ENCODE measurements at places on chromosomes 6 and 20.

DNA sequence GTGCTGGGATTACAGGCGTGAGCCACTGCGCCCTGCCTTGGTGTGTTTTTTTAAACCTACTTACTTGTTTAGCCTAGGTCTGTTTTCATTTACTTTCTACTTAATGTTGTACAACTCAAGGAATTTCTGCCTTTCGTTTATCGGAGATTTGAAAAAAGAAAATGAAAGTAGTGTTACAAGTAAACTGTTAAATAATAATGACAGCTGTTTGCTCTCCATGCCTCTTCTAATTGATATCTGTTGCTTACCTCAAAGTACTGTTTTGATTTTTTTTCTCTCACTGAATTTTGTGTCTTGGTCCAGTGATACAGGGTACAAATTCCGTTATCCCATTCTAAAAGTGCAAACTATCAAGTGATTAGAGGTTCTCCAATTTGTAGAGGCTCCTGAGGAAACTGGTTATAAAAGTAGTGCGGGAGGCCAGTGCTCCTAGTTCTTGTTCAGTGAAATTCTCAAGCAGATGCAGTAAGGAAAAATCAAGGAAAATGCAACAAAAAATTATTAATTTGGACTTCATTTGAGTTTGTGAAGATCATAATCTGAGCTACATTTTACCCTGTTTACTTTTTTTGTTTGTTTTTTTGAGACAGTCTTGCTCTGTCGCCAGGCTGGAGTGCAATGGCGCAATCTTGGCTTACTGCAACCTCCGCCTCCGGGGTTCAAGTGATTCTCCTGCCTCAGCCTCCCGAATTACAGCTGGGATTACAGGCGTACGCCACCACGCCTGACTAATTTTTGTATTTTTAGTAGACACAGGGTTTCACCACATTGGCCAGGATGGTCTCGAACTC is 2.2 kb downstream of the UBR2 start:
- no peak for DNase-seq

- no peak for DNase-seq
Measured at GRCh38 chr20:47304287-47304686, 52.2 kb downstream of the ZMYND8 start.

GRCh38 chr6:129717277-129717676 is 7.3 kb upstream of the ARHGAP18 start:
- DNase-seq = no peak

DNA sequence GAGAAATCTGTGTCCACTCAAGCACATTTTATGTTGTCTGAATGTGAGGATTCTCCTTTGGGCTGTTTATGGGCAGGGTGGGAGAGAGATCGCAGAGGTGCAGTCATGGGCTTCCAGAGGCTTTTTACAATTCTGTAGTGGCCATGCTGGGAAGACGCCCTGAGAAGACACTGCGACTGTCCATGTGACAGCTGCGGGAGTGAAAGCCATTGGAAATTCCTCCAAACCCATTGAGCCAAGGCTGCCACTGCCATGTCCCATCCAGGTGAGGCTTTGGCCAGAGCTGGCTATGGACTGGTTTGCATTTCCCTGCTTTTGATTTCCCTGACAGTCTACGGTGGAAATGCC is 216.9 kb upstream of the ECI2 start:
- no peak for DNase-seq

DNA sequence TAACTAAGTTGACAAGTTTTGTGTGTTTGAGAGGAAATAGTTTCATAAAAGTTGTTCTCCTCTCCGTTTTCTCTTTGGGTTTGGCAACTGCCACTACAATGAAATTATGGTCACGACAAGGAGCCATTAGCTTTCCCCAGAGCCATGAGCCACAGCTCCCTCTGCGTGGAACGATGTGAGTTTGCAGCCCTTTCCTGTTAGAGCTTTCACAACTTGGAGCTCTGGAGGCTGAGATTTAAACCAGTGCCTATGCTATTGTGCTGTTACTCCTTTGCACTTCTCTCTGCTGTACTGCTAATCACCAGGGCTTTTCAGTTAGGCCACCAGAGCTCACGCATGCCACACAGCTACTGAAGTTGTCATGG is 29.3 kb upstream of the TXNDC5 start:
- no peak for DNase-seq

DNA sequence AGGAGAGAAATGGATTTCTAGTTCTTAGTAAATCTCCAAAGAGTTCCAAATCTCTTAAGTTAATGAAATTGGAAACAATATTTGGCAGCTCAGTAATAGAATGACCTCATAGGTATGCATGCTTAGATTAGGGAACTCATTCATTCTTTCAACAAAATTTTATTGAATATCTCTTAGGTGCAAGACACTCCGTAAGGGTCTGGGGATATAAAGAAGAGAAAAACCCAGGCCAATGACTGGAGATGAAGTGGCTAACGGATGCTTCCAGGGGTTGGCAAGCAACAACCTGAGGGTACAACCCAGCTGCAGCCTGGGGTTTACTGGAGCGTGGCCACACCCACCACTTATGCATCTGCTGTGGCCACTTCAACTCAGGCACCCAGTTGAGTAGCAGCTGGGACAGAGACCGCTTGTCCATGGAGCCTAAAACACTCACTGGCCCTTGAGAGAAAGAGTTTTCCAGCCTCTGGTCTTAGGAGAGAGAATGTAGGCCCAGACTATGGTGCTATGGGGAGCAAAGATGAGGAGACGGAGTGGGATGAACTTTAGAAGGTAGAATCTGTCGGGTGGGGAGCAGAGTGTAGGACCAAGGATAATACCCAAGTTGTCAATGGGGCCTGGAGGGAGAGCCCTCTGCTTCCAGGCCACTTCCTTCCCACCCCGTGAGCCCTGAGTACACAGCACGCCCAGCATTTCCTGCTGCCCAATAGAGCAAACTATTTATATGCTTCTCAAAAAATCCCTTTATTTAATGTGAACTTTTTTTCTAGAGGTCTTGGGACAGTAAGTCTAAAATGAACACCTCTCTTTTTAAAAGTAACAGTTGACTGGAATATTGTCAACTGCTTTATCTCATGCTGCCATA is 46.8 kb upstream of the PXDC1 start:
- DNase-seq = peak; percentile 55

DNA sequence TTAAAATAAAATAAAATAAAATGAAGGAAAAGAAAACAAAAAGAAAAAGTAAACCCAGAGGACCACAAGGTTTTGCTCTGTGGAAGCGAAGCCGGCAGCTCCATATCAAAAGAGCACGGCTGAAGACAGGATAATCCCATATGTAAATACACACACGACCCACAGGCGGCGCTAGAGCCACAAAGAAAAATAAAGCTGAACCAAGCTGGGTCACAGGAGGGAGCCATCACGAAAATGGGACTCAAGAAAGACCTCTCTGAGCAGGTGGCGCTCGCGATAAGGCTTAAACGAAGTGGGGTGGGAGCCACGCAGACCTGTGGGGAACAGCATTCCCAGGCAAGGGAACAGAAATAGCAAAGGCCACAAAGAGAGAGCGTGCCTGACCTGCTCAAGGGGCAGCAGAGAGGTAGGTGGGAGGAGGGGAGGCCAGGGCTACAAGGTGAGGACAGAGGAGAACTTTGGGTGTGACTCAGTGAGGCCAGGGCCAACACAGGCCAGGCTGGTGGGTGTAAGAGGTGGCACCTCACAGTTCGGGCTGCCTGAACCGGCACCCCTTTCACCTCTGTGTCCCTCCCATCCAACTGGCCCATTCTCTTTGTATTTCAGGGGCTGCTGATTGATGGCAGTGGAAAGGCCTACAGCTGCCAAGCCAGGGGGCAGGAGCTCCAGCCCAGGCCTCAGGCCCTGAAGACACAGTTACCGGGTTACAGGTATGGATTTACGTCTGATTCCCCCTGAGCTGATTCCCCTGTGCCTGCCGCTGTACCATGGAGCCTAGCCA is 26.0 kb downstream of the PTGIS start:
- DNase-seq = peak; percentile 50

DNA sequence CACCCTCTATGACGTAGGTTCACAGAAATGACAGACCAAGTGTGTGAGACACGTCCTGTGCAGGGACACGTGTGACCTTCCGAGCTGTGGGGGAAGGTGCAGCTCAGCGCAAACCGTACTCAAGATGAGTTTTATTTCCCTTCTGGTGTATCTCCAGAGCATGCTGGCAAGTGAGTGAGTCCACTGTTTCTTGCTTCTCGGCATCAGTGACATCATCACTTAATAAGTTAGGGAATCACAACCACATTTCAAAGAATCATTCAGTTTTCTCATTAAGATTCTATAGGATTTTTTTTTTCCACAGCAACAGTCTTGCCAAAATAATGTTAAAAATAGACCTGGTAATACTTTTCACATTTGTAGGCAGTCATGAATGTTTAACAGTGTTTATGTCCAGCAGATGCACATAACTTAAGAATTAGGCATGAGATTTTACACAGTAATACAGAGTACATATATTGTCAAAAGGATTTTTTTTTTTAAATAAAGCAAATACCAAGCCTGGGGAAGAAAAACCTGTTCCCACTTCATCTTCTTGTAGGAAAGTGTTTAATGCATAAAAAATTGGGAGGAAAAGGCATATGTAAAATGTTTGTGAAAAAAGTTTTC is 417.8 kb downstream of the CDC5L start:
- no peak for DNase-seq

- no peak for DNase-seq
Measured at GRCh38 chr6:2385471-2385983, 140.1 kb upstream of the GMDS start.

DNA sequence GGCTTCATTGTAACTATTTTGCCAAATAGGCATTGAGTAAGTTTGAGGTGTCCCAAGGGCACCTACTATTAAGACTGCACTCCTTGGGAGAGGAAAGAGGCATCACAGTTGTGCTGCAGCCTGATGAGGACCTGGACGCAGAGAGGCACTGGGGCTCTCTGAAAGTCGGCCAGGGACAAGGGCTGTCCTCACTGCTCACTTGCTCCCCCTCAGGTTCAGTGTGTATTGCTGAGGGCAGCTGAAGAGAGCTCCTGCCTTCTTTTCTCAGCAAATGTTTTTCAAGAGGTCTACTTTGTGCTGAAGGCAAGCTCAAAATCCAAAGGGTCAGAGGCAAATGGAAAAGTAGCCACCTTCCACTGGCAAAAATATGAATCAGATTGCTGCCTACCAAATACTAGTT is 331.8 kb downstream of the RIMS1 start:
- no peak for DNase-seq

DNA sequence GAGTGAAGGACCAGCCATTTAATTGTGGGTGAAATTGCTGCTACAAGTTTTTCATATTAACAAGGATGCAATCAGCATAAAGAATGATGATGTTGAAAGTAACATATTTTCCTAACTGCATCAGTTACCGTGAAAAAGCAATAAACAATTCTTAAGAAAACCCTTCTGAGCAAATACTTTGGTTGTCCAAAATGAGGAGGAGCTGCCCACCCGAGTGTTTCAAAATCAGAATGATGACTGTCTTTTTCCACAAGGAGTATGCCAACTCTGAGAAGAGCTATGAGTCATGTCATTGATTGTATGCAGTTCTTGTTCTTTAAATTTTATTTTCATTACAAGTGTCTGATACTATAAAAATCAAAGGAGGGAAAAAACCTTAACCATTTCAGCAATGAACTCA is 470.5 kb downstream of the COL12A1 start:
- DNase-seq = no peak

- no peak for DNase-seq
Measured at GRCh38 chr6:162154001-162154400, 573.6 kb downstream of the PRKN start.

DNA sequence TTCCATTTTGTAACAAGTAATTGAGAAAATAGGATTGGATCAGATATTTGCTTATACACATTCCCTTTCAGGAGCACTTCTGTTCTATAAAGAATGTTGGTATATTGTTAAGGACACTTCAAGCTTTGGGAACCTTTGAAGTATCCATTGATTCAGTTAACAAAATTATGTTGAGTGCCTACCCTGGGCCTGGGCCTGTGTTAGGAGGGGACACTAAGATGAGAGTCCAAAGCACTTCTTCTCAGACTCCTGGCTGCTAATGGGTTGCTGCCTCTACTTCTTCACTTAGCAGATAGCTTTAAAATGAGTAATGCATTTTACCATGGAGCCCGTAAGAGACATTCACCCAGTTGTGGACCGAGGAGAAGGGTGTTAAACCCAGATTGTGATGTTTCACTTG is 40.3 kb downstream of the PTPN1 start:
- no peak for DNase-seq

- DNase-seq = no peak
Measured at GRCh38 chr6:51926125-51926524, 161.3 kb downstream of the PKHD1 start.

DNA sequence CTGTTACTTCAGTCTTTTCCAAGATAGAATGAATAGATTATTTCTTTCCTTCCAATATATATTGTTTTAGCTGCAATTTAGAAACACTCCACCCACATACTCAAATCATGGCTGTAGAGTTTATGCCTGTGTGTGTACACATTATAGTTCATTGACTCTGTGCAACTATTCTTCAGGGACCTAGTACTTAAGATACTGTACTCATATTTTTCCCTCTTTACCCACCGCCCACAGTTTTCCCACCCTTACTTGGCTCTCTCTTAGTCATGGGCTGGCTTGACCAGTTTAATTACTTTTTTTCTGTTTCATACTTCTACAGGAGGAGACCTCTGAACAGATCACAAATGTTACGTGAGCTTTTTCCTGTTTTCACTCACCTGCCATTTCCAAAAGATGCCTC is 30.4 kb downstream of the C6orf89 start:
- DNase-seq = no peak

GRCh38 chr6:37783025-37783855 is 36.3 kb upstream of the ZFAND3 start:
- peak; percentile 15 for DNase-seq

- no peak for DNase-seq
Measured at GRCh38 chr6:13355043-13355945, 27.0 kb upstream of the TBC1D7 start.

- no peak for DNase-seq
Measured at GRCh38 chr6:135187372-135187771, 6.3 kb downstream of the MYB start.

GRCh38 chr6:139903411-139904157 is 529.1 kb upstream of the CITED2 start:
- no peak for DNase-seq

GRCh38 chr6:150368762-150369161 is at the start of gene IYD:
IYD (plus strand) TSS chr6:150369012; CDS start chr6:150369032, 20 bp downstream.
- DNase-seq = no peak

GRCh38 chr6:156579564-156579963 is 197.6 kb upstream of the ARID1B start:
- DNase-seq = no peak

GRCh38 chr6:151067684-151068596 is 171.8 kb upstream of the AKAP12 start:
- DNase-seq = peak; percentile 11

DNA sequence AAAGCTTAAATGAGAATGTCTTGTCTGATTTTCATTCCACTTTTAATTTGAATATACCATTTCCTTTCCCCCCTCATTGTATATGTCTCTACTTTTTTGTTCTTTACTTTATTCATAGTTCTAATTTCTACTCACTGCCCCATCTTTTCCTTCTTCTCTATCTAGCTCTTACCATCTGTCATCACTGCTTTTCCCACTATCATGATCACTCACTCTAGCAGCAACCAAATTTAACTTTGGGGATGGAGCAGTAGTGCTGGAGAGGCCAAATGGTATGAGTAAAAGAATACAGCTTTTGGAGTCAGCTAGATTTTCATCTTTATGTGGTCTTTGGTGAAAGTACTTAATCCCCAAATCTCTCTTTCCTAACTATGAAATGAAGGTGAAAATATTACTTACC is 25.5 kb downstream of the QKI start:
- no peak for DNase-seq

- DNase-seq = no peak
Measured at GRCh38 chr6:106146852-106147351, 60.8 kb downstream of the PRDM1 start.

GRCh38 chr20:53739799-53740785 is 146.5 kb upstream of the ZNF217 start:
- no peak for DNase-seq
